ENCODE measurements at places on chromosomes 13 and 19. TPM values are rescaled to one million over a fixed set of nuclear protein-coding genes. Genes with fewer than 3 reads are reported as not detected.

Gene BCAM
- not detected for total RNA-seq

Gene SARS2
- total RNA-seq: 43.4 TPM

Gene ERICH6B
- total RNA-seq: not detected

- DNase-seq: no peak
Observed at GRCh38 chr19:46950526-46951170, 69.0 kb upstream of the NPAS1 start.

- DNase-seq: no peak
Observed at GRCh38 chr19:48953990-48954594, 583 bp upstream of the BAX start.

GRCh38 chr13:75657111-75657510, 21.0 kb downstream of the LMO7 start:
- no peak for DNase-seq

DNA sequence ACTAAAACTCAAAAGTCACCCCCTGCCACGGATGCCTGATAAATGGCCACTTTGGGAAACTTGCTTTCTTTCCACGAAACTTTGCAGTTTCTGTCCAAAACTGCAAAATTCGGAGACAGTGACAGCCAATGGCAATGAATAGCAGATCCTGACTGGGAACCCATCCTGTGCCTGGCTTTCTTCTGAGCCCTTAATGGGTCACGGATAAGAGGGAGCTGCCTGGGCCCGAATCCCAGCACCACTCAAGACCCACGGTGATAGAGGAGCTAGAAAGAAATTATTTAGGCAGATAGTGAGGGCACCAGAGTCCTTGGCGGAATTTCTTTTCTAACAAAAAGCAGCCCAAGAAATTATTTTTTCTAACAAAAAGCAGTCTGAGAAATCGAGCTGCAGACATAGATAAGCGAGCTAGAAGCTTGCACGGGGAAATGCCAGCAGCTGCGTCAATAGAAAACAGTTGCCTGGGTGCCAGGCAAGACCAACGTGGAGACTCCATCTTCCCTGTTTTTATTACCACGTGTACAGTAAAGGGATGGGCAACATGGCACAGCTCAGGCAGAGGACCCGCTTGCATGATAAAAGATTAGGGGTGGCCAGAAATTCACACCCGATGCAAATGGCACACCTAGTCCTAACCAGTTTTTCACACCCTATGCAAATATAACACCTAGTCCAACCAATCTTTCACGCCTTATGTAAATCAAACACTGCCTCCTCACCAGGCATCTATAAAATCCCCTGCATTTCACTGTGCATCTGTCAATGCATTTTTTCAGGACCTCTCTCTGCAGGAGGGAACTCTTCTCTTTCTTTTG, 7.1 kb upstream of the HSH2D start:
- no peak for DNase-seq

Gene CYP4F12
- not detected for total RNA-seq

- peak; percentile 44 for DNase-seq
Observed at GRCh38 chr19:34232566-34233481, 21.5 kb upstream of the GARRE1 start.

DNA sequence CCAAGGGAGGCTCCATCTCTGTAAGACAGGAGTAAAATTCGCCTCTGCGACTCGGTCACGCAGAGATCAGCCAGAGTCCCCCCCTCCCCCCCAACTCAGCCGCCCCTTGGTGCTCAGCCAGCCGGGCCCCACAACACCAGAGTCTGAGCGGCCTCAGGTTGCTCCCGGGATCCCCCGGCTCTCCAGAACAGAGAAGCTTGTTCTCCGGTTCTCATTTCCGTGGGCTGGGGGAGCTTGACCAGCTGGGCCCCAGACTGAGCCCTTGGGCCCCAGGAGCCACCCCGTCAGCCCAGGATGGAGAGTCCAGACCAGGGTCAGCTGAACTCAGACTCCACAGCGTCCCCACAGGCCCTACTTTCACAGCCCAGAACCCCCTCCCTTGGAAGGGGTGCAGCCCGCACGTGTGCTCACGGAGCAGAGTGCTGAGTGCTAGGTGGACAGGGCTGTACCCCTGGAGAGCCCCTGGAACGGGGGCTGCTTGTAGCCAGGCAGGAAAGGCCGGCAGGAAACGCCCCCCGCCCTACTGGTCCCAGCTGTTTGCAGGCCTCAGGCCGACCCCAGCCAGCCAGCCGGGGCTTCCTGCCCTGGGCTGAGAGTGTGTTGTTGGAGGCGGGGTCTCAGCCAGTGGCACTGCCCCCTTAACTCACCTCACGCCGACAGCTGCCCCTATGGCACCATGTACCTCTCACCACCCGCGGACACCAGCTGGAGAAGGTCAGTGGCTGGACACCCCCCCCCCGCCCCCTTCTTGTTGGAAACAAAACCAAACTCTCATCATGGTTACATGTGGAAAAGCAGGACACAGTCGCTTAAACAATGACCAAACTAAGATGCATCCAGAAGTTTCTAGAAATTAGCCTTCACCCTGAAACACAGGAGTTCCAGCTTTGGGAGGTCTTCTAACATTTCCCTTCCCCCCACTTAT, 44.4 kb downstream of the COMP start:
- no peak for DNase-seq

Gene MADCAM1
- total RNA-seq: 0.22 TPM

Gene ICAM3
- 106 TPM for total RNA-seq

Measured in activated CD8-positive, alpha-beta T cell treated with anti-CD3 and anti-CD28 coated beads for 36 hours (primary cell).